Esophagus squamous epithelium (tissue), 5 donors: ENCODE measurements at places on chromosomes 1 and 21. TPM values are rescaled to one million over a fixed set of nuclear protein-coding genes. Genes with fewer than 3 reads are reported as not detected.

The TMEM167B gene
- 21.4 TPM for total RNA-seq

The OR2L8 gene
- not detected for total RNA-seq

- DNase-seq, result no peak
Observed at GRCh38 chr1:211469938-211470529, 21.9 kb downstream of the RD3 start.

DNA sequence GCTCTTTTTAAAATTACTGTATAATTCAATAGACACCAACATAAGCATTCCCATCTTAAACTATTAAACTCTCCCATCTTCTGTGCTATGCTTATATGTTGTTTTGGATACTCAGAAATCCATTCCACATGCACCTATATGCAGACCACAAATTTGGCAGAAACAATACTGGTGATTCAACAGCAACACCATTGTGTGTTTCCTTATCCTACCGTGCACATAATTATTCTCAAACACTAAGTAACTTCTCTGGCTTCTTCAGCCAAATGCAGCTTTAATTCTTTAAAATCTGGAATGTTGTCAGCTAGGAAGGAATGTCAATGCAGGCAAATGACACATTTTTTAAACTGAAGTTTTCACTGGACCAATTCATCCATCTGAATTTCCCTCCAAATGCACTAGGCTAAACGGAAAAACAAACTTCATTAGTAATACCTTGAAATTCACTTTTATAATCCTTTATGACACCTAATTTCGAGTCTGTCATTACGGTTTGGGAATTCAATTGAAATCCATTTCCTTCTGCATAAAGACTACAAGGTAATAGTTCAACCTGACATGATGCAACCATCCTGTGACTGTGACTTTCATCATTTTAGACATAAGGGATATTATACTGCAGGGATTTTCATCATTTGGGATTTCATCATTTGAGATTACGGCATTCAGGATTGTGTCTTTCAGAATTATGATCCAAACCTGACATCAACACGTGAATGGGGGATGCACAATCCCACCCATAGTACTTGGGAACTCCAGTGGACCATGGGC, 308.5 kb downstream of the LTN1 start:
- no peak for DNase-seq

The TMEM50B gene
- total RNA-seq, result 48.1 TPM

GRCh38 chr1:62508187-62508758, 71.4 kb downstream of the USP1 start:
- no peak for DNase-seq

DNA sequence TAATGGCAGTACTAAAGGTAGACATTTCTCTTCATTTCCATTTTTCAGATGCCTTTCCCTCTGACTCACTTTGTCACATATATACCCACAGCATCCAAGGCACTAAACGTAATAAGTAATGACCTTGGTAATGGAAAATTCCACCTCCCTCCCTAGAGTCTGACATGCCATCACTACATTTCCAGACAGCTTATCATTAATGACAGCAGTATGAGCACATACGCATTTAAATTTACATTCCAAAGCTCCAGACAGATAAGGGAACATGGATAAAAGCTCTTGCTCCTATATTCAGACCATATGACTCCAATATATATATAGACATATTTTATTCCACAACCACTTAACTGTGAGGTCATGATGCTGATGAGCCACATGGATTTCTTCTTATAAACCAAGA, 191.7 kb upstream of the GORAB start:
- no peak for DNase-seq

The CHD1L gene
- total RNA-seq, result 19.5 TPM

DNA sequence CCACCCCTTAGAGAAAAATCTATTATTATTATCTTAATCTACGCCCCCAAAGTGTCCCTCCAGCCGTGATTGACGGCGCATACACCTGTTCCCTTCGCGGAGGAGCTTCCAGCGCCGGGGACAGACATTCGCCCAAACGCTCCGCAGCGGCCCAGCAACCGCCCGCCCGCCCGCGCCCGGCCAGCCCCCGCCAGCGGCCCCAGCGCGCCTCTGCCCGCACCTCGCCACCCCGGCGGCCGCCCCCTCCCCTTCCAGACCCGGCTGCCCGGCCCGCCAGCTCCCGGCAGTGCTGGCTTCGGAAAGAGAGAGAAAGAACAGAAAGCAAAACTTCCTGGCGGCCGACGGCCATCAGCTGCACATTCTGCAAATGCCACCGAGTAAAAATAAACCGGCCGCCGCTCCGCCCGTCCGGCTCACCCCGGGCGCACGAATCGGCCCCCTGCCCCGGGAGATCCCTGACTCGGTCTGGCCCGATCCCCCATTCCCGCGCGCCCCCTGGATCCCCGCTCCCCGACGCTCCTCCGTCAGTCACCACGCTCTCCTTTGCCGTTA, 1.6 kb downstream of the CASZ1 start:
- DNase-seq, result no peak

The SPRR3 gene
- total RNA-seq, result 22,357 TPM

GRCh38 chr1:157081707-157082106, 17.9 kb downstream of the ETV3L start:
- DNase-seq, result no peak

The TBX15 gene
- total RNA-seq, result 0.15 TPM

The FBXO2 gene
- 7.8 TPM for total RNA-seq

- DNase-seq, result no peak
Observed at GRCh38 chr1:71766748-71767147, 515.6 kb downstream of the NEGR1 start.

GRCh38 chr1:61221642-61222041, 139.3 kb downstream of the NFIA start:
- no peak for DNase-seq

GRCh38 chr1:22031214-22031962, 21.1 kb upstream of the CDC42 start:
- DNase-seq, result no peak
